ENCODE measurements at places on chromosomes 1 and 21.

- DNase-seq = no peak
These were observed 4.2 kb downstream of the SPATA46 start for GRCh38 chr1:162372159-162373071.

DNA sequence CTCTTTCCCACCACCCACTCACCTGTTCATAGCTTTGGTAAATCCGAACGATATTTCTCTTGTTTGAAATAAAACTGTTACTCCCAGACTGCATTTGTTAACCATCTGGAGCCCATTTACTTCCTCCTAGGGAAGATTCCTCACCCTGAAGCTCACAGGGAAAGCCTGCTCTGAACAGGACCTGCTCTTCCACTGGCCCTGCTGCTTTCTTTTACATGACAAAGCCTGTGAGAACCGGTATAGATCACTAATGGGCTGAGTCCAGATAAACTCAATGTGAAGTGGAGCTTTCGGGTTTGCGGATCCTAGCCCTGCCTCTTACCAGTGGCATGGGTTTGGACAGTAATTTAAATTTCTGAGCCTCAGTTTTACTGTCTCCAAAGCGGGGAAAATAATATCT is 45.2 kb downstream of the FAM163A start:
- DNase-seq = no peak

- no peak for DNase-seq
These were observed 3.3 kb upstream of the F3 start for GRCh38 chr1:94544706-94545490.

DNA sequence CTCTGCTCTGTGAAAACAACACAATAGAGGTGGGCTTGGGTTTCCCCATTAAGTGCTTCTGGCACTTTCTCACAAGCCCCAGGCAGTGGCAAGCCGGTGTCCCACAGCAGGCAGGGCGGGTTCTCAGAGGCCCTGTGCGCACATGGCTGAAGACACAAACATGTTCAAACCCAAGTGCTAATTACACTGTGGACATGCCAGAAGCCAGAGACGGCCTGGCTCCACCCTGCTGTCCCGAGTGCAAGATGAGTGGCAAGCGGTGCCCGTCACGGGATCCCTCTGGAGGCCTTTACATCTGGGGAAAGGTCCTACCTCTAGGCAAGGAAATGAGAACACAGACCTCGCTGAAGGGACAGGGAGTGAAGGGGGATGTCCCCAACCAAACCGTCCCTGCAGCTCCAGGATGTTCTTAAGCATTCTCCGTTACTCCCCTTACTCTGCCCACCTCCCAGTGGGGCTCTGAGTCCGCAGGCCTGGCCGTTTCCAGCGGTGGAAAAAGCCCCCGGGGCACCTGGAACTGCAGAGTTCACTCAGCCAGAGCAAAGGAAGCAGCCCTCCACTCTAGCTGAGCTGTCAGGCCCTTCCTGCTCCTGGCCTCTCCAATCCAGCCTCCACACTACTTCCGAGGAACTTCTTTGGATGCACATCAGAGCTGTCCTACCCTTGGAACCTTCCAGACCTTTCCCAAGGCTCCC is 57.4 kb downstream of the SLC66A1 start:
- DNase-seq = no peak

All from epithelial cell of proximal tubule (primary cell).